AG10803 (cell line): ENCODE measurements at places on chromosomes 13 and 19.
A peak's percentile ranks its signal among the peaks of the same experiment; 100 is the strongest.

DNA sequence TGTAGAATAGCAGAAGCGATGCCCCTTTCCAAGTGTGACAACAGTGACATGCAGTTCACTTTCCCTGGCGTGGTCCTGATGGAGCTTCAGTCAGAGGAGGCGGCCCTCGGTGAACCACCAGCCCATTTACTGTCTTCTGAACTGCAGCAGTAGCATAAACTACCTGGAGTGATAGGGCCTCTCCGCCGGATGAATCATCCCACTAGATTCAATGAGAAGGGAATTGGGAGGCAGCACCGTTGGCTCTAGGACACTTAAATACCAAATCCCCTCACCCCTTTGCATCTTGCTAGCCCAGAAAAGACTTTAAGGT, 112.8 kb upstream of the GPR12 start:
- DNase-seq = no peak

- DNase-seq = no peak
Observed at GRCh38 chr13:30607908-30608307, 9.8 kb upstream of the USPL1 start.

GRCh38 chr19:4969292-4969771, 419 bp downstream of the KDM4B start:
- DNase-seq = no peak

- DNase-seq = peak; percentile 50
Observed at GRCh38 chr19:4144666-4145249, 8.7 kb upstream of the CREB3L3 start.

GRCh38 chr19:9018163-9018875, 8.1 kb upstream of the MUC16 start:
- DNase-seq = no peak

DNA sequence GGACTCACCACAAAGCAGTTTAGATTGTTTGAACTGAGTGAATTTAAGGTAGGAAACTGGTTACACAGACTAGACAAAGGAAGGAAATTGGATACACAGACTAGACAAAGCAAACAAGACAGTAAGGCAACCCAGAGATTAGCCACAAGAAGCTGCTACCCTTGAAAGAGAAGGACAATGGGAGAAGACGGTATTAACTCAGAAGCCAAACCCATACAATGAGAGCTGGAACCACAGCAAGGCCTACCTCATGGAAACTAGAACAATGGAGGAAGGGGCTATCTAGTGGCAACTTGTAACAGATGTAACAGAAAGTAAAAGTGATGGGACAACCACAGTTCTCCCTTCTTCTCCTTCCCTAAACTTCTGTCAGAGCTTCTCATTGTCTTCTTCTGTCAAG, 410.9 kb upstream of the SPRY2 start:
- DNase-seq = no peak

- DNase-seq = peak; percentile 88
Observed at GRCh38 chr19:6108721-6109633, 1.3 kb downstream of the RFX2 start.

DNA sequence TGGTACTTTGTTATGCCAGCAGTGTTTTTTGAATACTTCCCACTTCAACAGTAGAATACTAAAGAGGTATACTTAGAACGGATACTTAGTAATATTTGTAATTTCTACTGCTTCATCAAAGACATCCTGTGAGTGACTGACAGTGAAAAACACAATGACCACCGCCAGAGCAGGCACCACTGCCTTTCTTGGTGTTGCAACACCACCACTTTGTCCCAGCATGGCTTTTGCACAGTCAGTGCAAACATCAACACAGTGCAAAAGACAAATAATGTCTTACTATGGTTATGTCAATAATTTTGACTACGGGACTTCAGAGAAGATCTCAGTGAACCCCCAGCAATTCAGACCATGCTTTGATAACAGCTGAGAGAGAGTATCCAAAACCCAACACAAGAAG, 220.5 kb downstream of the RBM26 start:
- no peak for DNase-seq

GRCh38 chr13:107838588-107839161, 376.7 kb downstream of the LIG4 start:
- DNase-seq = no peak

DNA sequence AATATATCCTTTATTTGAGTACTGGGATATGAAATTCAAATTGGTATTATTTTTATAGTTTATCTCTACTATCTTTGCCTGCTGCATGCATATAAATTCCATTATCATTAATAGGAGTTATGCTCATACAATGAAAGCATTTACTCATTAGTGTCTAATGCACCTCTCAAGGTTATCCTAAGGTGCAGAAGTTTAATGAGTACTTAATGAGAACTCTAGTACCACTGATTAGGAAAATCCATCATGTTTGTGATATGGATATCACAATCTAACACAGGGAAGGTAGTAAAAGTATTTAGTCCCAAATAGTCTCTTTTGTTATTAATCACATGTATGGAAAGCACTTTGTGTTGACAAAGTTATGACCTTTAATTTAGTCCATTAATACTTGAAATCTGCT, 77.2 kb upstream of the SLC10A2 start:
- no peak for DNase-seq

- DNase-seq = no peak
Observed at GRCh38 chr13:20702530-20702914, 977 bp upstream of the IL17D start.
